Activated CD8-positive, alpha-beta memory T cell treated with anti-CD3 and anti-CD28 coated beads for 1 hour (primary cell): ENCODE measurements at places on chromosomes 16 and 17.

DNA sequence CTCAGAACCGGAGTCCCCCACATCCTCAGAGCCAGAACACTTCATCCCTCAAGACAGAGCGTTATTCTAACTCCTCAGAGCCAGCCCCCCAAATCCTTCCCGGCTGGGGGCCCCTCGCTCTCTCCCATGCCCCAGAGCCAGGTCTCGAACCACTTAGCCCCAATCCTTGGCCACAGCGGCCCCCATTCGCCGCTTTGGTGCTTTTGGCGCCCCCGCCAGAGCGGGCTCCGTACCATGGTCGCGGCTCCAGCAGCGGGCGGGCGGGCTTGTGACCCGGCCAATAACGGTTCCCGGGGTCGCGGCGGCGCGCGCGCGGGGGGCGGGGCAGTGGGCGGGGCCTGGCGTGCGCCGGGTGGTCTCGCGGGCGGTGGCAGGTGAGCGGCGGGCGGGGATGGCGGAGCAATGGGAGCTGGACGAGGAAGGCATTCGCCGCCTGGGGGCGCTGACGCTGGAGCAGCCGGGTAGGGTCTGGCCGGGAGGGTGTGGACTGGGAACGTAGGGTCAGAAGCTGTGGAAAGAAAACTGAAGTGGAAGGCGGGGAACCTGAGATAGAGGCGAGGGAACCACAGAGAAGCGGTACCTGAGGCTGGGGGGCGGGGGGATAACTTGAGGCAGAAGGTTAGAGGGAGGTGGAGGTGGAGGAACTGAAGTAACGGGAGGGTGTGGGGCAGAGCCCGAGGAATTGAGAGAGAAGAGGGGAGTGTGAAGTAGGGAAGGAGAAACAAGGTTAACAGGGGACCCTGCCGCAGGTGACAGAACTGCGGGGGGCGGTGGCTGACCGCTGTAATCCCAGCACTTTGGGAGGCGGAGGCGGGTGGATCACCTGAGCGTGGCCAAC lies at the start of the genes KCTD19 and LRRC36:
TSS of gene KCTD19 (minus strand) at position 270 of the 838 bp plus-strand sequence. CDS start at position 236, 34 bp downstream.
TSS of gene LRRC36 (plus strand) at position 344 of the 838 bp plus-strand sequence. CDS start at position 392, 48 bp downstream.
- peak; percentile 41 for DNase-seq

- DNase-seq: no peak
Observed at GRCh38 chr16:57060323-57061083, 31.9 kb upstream of the CPNE2 start.

DNA sequence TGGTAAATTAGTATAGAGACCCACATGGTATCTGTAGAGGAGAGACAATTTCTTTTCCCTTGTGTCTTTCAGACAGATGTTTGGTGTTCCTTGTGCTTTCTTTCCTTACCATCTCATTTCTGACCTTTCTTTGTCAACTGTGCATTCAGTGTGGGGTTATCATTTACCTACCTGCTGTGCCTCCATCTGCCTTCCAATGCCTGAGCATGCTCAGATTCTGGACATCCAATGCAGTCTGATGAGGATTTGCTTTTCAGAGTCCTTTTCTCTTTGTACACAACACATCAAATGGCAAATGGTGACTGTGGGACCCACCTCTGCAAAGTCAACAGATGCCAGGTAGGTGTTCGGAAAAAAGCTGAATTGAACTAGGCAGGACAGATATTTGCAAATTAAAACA lies 364.8 kb downstream of the CA10 start:
- DNase-seq: no peak

GRCh38 chr17:4332296-4332970 lies 34.0 kb downstream of the UBE2G1 start:
- DNase-seq: no peak

GRCh38 chr17:44688675-44689476 lies 700 bp downstream of the CCDC43 start:
- no peak for DNase-seq

- no peak for DNase-seq
Observed at GRCh38 chr16:87127061-87127765, 190.0 kb downstream of the C16orf95 start.

DNA sequence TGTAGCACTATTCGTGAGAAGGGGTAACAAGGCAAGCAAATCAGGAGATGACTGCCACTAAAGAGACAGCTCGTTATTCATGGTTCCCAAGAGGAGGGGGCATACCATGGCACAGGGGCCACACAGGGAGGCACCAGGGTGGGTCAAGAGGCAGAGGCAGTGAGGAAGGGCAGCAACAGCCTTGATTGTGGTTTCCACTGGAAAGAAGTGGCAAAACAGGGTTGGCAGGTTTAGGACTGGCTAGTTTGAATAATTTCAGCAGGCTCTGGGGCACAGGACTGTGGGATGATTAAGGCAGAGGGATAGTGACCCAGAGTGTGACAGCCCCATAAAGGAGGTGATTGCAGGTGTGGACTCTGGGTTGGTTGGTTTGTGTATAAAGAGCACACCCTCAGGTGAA lies 188.9 kb downstream of the CBLN1 start:
- DNase-seq: no peak

DNA sequence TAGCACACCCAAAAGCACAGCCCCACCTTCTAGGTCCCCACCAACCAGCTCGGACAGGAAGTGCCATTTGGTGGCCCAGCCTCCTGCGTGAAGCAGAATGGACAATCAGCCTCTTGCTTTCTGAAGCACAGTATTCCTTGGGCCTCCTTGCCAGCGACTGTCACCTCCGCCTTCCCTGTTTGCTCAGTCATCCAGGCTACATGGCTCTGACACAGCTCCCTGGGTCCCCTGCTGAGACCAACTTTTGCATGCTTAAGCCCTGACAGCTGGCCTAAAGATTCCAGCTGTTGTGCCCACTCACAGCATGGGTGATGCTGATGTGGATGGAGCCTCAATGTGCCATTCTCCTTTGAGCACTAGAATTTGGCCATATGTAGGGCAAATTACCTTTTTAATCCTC lies 4.5 kb upstream of the CACNG5 start:
- no peak for DNase-seq

- DNase-seq: no peak
Observed at GRCh38 chr17:19705201-19705600, 11.2 kb downstream of the SLC47A2 start.

DNA sequence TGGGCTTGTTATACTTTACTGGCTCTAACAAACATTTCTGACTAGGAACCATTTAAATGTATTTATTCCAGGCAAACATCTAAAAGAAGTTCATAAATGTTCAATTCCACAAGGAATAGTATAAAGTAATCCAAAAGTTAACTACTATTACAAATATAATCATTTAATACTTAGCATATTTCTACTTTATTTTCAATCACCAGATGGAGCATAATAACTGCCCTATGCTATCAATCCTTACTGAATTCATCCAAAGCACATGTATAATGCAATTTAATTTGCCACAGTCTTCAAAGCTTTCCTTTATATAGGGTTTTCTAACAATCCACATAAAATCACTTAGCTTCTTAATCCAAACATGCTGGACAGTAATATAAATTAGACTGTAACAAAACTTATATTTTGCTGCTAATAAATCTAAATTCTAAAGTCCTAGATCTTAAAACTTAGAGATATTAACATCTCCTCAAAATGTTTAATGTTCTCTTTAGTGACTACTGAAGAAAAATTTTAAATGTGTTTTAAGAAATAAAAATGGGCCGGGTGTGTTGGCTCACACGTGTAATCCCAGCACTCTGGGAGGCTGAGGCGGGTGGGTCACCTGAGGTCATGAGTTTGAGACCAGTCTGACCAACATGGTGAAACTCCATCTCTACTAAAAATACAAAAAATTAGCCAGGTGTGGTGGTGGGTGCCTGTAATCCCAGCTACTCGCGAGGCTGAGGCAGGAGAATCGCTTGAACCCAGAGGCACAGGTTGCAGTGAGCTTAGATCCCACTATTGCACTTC lies 5.9 kb downstream of the MEIOB start:
- no peak for DNase-seq

DNA sequence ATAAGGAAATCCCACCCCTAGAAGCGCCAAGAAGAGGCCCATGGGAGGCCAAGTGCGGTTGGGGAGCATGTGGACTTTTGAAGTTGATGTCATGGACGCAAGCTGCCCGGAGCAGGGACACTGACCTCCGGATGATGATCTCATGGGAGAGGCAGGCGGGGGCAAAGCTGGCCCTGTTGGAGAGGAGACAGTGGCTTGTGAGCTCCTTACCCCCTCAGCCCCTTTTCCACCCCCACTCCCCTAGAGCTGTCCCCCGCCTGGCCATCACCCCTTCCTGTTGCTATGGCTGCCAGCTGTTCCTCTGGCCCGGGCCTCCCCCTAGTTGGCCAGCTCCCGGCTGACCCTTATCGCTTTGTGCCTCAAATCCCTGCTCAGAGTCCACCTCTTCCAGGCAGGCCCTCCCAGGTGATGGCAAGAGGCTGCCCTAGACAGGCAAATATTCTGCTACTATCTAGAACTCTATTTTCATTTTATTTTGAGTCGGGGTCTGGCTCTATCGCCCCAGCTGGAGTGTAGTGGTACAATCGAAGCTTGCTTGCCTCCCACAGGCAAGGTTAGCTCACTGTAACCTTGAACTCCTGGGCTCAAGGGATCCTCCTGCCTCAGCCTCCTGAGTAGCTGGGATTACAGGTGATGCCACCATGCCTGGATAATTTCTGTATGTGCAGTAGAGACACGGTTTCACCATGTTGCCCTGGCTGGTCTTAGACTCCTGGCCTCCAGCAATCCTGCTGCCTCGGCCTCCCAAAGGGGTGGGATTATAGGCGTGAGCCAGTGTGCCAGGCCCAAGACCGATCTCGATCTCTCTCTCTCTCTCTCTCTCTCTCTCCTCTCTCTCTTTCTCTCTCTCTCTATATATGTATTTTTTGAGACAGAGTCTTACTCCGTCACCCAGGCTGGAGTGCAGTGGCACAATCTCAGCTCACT lies 6.6 kb downstream of the NOTUM start:
- DNase-seq: no peak

GRCh38 chr17:20280851-20281250 lies 186.5 kb downstream of the LGALS9B start:
- no peak for DNase-seq

DNA sequence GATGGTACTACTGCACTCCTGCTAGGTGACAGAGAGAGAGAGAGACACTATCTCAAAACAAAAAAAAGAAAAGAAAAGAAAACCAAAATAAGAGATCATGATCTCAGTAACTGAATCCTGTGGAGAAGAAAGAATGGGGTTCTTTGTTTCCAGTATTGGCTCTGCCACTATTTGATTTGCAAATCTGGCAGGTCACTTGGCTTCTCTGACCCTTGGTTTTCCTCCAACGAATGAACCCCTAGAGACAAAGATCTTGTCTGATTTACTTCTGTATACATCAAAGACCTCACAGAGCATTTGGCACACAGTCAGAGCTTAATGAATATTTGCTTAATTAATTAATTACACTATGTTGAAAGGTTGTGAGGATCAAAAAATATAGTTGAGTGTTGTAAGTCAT lies 47.9 kb upstream of the NLK start:
- no peak for DNase-seq

DNA sequence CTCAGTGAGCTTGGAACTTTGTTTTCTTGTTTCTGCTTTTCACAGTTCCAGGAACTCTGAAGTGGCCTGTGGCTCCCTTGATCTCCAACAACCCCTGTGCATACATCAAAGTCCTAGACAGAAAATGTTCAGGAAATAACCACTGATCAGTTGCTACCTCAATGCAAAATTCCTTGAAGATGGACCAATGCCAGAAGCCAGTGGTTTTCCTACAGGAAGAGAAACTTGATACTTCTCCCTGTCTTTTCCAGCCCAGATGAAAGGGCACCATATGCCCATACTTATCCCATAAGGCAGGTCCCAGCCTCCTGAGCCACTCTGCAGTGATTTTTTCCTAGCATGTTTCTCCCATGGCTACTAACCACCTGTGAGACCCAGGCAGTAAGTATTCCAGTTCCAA lies 12.3 kb upstream of the CDRT4 start:
- DNase-seq: no peak

DNA sequence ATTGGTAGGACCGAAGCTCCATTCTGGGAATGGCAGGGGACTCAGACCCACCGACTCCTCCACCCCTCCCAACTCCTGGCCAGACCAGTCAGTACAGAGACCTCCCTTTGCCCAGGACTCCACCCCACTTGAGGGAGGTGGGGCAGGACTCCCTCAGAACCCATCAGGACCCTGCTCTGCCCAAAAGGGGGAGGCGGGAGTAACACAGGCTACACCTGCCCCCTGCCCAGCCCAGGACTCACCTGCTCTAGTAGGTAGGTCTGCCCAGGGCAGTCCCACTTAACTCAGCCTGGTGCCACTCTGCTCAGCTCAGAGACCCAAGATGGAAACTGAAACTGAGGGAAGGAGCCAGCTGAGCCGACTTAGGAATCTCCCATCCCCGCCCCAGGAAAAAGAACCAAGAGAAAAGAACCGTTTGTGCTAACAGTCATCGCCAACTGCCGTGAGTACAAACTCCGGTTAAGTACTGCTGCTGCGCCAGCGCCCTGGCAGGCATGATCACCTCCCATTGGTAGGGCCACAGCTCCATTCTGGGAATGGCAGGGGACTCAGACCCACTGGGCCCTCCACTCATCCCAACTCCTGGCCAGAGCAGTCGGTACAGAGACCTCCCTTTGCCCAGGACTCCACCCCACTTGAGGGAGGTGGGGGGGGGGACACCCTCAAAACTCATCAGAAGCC lies 503 bp downstream of the DHX58 start:
- DNase-seq: no peak

GRCh38 chr16:10312784-10313724 lies 72.8 kb upstream of the ATF7IP2 start:
- no peak for DNase-seq

- DNase-seq: no peak
Observed at GRCh38 chr16:3088925-3089716, 10.0 kb downstream of the ZSCAN10 start.

DNA sequence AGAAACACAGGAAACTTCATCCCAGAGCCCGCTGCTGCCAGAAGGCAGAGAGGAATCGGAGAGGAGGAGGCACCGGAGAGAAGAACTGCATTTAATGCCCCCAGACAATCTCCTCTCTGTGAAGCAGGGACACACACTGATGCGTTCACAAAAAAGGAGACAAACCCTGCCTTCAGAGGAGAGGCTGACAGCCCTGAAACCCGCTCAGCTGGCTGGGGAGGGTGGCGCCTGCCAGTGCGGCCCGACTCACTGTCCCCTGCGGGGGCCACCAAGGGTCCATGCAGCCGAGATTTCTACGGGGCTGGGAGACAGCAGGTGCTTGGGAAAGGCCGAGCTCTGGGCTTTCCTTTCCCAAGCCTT lies 21.9 kb upstream of the CACNG1 start:
- no peak for DNase-seq

DNA sequence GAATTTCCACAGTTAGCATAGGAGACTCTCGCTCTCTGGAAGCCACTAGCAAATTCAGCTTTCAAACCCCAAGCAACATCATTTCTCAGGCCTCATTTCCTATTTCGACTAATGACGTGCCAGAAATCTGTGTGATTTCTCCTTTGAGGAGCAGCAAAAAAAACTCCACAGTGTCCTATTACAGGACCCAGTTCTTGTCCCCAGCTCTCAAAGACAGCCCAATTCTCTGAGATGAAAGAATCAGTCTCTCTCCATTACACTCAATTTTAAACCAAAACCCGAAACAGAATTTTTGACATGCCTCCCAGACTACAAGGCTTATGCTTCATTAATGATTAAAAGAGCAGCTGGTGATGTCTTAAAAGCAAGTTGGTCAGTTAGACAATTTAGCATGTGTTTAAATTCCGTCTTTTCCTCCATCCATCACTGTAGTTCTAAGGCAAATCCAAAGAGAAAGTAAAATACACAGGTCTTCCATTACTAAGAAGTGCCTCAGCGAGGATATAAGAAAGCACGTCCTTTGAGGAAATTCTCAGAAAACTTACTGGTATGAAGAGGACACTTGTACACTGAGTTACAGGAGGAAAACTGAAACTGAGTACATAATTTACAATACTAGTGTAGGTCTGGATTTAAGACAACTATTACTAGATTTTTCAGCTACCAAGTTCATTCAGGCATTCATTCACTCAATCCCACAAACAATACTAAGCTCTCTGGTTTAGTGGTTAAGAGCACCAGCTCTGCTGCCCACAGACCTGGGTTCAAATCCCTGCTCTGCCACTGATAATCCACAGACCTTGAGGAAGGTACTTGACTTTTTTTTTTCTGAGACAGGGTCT lies 12.5 kb downstream of the TOM1L2 start:
- no peak for DNase-seq
